ENCODE measurements at places on chromosomes 4 and X.

- DNase-seq = no peak
Observed at GRCh38 chr4:152666946-152667345, 12.9 kb downstream of the TMEM154 start.

GRCh38 chr4:119111296-119111695, 24.3 kb upstream of the MYOZ2 start:
- no peak for DNase-seq

- DNase-seq = no peak
Observed at GRCh38 chr4:25306518-25307057, 6.0 kb upstream of the ZCCHC4 start.

GRCh38 chr4:143417679-143418403, 81.2 kb downstream of the GAB1 start:
- no peak for DNase-seq

DNA sequence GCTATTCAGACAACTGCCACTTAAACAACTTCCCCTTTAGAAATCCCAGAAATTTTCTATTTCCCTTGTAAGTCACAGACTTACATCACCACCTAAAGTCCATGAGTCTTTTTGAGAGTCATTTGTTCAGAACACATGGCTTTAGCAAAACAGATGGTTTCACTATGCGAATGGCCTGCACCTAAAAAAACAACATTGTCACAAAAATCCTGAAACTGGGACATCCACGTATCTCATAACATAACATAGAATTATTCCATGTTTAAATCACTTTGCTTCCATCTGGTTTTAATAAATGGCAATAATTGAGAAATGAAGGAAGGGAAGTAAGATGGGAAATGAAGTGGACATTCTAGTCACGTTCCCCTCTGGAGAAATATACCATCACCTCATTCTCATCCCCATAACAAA, 155.3 kb upstream of the EDNRA start:
- DNase-seq = no peak

- DNase-seq = no peak
Observed at GRCh38 chr4:1522606-1523005, 116.4 kb upstream of the NKX1-1 start.

DNA sequence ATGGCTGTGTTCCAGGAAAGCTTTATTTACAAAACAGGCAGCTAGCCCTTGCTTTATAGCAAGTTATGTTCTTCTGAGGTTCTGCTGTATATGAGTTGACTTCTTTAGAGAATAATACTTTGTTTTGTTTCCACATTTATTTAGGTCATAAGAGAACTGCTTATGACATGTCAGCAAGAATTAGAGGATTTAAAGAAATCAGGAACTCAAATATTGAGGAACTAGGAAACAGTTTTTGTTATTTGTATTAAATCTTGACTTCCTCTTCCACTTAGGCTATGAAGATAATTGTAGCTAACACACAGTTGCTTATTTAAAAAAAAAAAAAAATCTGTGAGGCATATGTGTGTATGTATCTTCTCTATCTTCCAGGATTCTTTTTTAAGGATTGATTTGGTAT, 14.3 kb downstream of the ZRSR2 start:
- no peak for DNase-seq

DNA sequence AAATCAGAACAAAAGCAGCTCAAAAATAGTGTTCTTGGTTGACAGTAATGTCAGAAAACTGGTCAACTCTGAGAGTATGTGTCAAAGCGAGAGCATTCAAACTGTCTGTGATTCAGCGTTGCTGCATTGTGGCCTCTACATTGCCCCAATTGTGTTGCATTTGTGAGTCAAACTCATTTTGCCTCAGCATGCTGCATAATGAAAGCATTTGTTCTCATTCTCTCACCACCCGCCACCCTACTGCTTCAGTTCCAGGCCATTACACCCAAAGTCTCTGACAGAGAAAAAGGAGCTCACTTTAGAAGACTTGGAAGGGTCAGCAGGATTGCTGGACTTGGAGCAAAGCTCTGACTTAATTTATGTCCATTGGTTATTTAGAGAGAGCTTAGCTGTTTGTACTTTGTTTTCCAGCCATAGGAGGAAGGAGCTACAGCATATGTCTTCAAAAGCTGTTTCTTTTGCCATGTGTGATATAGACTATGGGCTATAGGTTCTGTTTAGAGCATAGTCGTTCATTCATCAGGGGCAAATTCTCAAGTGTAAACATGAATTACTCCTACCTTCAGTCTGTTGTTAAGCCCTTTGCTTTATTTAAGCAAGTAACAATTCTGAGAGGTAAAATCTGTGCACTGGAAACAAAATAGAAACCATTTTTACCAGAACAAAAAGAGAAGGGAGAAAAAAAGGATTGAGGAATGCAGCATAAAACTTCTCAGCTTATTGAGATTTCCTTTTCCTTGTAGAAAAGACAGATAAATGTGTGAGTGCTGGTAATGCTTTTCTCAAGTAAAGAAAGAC, 153.4 kb upstream of the ANK2 start:
- peak; percentile 50 for DNase-seq

- no peak for DNase-seq
Observed at GRCh38 chr4:8404791-8405515, 35.6 kb downstream of the ACOX3 start.

- DNase-seq = no peak
Observed at GRCh38 chr4:78720994-78721677, 55.0 kb upstream of the BMP2K start.

DNA sequence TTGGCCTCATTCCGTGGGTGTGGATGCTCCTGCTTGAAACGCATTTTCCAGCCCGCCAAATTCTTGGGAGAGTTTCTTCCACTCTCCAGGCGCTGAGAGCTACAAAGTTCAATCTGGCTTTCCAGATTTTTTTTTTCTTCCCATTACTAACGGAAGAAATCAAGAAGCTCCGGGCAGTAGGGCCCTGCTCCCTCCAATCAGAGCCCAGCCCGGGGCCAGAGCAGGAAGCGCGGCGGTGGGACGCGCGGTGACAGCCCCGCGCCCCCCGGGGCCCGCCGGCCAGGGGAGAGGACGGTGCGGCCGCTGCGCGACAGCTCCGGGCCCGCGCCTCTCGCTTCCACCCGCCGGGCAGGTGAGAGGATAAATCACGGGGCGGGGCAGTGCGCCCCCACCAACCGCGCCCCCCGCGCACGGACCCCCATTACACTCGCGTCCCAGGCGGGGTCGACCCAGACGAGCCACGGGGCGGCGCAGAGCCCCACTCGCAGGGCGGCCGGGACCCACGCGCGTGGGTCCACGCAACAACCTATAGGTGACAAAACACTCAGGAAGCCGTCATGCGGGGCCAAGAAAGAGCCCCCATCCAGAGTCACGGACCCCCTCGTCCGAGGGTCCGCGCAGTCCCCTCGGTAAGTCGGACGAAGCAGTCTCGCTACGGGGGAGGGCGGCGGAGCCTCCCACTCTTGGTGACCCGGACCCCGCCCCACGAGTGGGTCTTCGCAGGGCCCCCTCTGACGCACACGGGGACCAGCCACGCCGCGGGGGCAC, 868 bp downstream of the AFAP1 start:
- peak; percentile 24 for DNase-seq

DNA sequence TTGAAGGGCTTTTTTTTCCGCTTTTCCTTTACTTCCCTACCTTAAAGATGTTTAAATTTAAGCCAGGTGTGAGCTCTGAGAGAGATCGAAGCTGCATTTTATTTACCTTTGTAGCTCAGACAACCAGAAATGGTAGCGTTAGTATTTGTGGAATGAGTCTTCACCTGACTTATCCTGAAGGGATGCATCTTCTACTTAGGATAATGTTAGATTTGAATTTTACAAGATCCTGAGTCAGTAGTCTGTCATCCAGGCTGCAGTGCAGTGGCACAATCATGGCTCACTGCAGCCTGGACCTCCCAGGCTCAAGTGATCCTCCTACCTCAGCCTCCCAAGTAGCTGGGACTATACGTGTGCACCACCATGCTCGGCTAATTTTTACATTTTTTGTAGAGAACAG, 26.2 kb downstream of the TMSB4X start:
- DNase-seq = peak; percentile 56

- DNase-seq = peak; percentile 71
Observed at GRCh38 chrX:22395372-22395771, 122.7 kb downstream of the CBLL2 start.

- no peak for DNase-seq
Observed at GRCh38 chrX:150158554-150159332, 204.4 kb upstream of the MAMLD1 start.

GRCh38 chr4:140153718-140154571, at the start of gene MAML3:
MAML3 (minus strand) TSS chr4:140154184; CDS start chr4:140153327, 857 bp downstream.
- DNase-seq = peak; percentile 98

Data from epithelial cell of esophagus (primary cell).